ENCODE measurements at places on chromosomes 5 and 9.

- no peak overlapping the region for H3K27ac ChIP-seq
- no peaks in the 10 kb centered on the region for H3K36me3 ChIP-seq
- no peaks in the 10 kb centered on the region for H3K27me3 ChIP-seq
- DNase-seq, result no peak
- no peaks in the 10 kb centered on the region for H3K4me1 ChIP-seq
- no peak overlapping the region for H3K4me3 ChIP-seq
Measured at GRCh38 chr9:24416136-24416535, 129.6 kb downstream of the IZUMO3 start.

DNA sequence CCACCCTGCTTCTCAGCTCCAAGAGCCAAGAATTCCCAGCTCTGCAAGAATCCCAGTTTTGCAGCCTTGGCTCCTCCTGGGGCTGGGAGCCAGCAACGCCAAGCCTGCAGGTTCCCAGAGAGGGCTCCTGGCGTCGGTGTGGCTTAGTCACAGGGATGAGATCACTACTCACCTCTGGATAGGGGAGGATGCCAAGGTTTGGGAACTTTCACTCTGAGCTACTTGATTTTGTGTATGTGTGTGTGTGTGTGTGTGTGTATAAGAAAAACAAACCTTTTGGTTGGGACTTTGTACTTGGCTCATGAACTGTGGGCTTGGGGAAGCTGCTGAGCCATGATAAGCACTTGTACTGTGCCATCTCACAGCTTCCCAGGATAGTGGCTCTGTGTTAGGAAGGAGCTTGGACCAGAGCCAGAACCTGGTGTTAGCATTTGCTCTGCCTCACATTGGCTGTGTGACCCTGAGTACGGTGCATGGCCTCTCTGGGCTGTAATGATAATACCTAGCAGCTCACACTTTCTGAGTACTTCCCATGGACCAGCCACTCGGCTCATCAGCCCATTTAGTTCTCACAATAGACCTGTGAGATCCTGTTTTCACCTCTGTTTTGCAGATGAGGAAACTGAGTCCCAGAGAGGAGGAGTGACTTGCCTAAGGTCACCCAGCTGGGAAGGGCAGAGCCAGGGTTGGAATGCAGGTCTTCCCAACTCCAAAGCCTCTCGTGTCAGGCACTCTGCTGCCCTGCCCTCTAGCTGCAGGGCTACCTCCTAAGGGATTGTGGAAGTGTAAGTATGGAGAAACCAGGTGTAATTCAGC, 41.4 kb upstream of the DAB2IP start:
- H3K27ac ChIP-seq, result no peak overlapping the region
- no peaks in the 10 kb centered on the region for H3K36me3 ChIP-seq
- H3K27me3 ChIP-seq, result no peaks in the 10 kb centered on the region

GRCh38 chr9:93244101-93244500, 60.2 kb downstream of the WNK2 start:
- H3K4me3 ChIP-seq, result no peak overlapping the region
- H3K36me3 ChIP-seq, result no peaks in the 10 kb centered on the region
- no peak overlapping the region for H3K27ac ChIP-seq
- no peaks in the 10 kb centered on the region for H3K27me3 ChIP-seq
- H3K4me1 ChIP-seq, result peaks cover 5% of the 10 kb centered on the region

GRCh38 chr5:44497606-44498005, 108.4 kb upstream of the FGF10 start:
- H3K4me3 ChIP-seq, result no peak overlapping the region
- H3K4me1 ChIP-seq, result no peaks in the 10 kb centered on the region

DNA sequence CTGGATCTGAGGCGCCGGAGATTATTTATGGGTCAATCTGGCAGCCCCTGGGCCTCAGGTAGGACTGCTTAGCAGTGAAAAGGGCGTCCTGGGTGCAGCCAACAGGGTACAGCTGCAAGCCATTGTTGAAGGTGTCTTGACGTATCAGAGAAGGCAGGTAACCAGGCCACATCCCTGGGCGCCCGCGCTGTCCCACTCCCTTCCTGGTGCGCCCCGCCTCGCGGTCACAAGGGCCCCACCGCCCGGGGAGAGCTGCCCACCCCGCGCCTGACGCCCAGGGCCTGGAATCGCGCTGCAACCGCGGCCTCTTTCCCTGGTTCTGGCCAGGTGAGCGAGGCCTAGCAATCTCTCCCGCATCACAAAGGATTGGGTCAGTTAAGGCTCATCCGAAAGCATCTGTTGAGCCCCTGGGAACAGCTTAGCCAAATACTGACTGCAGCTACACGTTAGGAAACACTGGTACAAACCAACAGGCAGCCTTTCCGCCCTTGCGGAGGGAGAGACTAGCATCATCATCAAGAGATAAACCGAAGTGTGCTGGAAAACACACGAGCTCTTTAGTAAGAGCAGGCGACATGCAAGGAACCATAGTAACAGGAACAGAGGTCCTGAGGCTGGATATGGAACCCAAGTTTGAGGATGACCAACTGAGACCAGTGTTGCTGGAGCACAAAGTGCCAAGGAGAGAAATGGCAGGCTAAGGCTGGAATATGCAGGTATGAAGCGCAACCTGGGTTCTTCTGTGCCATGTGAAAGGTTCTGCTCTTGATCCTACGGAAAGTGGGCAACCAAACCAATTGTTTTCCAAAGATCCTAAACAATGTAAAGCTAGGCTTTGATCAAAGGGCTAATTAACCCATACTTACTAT, 3.6 kb downstream of the RPS23 start:
- no peak overlapping the region for H3K4me3 ChIP-seq
- H3K4me1 ChIP-seq, result peaks cover 22% of the 10 kb centered on the region
- no peak overlapping the region for H3K27ac ChIP-seq
- peaks cover 24% of the 10 kb centered on the region for H3K36me3 ChIP-seq

- no peaks in the 10 kb centered on the region for H3K36me3 ChIP-seq
- no peak for DNase-seq
- H3K27me3 ChIP-seq, result no peaks in the 10 kb centered on the region
- H3K4me3 ChIP-seq, result no peak overlapping the region
- H3K4me1 ChIP-seq, result no peaks in the 10 kb centered on the region
Measured at GRCh38 chr5:155746367-155747038, 580.5 kb upstream of the SGCD start.

DNA sequence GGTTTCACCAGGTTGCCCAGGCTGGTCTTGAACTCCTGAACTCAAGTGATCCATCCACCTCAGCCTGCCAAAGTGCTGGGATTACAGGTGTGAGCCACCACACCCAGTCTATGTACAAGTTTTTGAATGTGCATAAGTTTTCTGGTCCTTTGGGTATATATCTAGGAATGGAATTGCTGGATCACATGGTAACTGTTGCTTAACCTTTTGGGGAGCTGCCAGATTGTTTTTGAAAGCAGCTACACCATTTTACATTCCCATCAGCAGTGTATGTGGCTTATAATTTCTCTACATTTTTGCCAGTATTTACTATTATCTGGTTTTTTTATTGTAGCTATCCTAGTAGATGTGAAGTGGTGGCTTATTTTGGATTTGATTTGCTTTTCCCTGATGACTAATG, 8.9 kb upstream of the LNPEP start:
- H3K27ac ChIP-seq, result no peak overlapping the region
- H3K4me3 ChIP-seq, result no peak overlapping the region
- no peaks in the 10 kb centered on the region for H3K36me3 ChIP-seq
- H3K27me3 ChIP-seq, result no peaks in the 10 kb centered on the region
- no peak for DNase-seq

DNA sequence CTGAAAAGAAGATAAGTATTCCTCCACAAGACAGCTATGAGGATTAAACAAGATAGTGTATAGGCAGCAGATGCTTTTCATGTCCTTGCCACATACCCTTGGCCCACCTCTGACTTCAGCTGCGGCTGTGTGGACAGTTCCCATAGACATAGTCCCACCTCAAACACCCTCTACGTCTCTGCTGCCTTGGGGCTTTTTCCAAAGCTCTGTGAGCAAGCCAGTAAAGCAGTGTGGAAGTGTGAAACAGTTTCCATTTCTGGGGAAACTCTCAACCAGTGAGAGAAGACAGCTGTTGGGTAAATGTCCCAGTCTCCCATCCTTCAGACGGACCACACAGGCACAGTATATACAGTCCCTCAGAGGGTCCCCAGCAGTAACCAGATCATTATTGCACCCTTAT, 125.5 kb downstream of the CDK5RAP2 start:
- no peak overlapping the region for H3K27ac ChIP-seq
- H3K27me3 ChIP-seq, result no peaks in the 10 kb centered on the region
- no peaks in the 10 kb centered on the region for H3K4me1 ChIP-seq
